CD4-positive, alpha-beta memory T cell (primary cell): ENCODE measurements at places on chromosomes 2 and 18. TPM values are rescaled to one million over a fixed set of nuclear protein-coding genes. Genes with fewer than 3 reads are reported as not detected.
A peak's percentile ranks its signal among the peaks of the same experiment; 100 is the strongest.

The VSNL1 gene
- not detected for total RNA-seq

The CKAP2L gene
- total RNA-seq = 0.06 TPM

The HYCC2 gene
- total RNA-seq = 33.1 TPM

DNA sequence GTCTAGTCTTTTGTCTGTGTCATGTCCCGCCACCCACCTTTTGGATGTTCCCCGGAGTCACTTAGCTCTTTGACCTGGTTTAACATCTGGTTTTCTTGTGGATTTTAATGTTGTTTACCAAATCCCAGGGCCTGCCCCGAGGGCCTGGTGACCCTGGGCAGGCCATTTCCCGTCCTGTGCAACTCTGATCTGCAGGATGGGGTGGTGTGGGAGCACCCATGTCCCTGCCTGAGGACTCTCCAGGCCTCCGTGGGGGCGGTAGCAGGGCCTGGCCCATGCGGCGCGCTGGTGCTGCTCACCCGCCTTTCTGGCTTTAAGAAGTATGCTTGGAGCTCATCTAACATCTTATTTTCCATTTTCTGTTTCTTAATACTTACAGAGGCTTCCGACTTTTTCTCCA lies 10.7 kb downstream of the RAMP1 start:
- DNase-seq = no peak
- H3K4me3 ChIP-seq = no peak overlapping the region
- no peak overlapping the region for H3K27ac ChIP-seq
- no peaks in the 10 kb centered on the region for H3K4me1 ChIP-seq
- no peaks in the 10 kb centered on the region for H3K36me3 ChIP-seq
- no peaks in the 10 kb centered on the region for H3K27me3 ChIP-seq

DNA sequence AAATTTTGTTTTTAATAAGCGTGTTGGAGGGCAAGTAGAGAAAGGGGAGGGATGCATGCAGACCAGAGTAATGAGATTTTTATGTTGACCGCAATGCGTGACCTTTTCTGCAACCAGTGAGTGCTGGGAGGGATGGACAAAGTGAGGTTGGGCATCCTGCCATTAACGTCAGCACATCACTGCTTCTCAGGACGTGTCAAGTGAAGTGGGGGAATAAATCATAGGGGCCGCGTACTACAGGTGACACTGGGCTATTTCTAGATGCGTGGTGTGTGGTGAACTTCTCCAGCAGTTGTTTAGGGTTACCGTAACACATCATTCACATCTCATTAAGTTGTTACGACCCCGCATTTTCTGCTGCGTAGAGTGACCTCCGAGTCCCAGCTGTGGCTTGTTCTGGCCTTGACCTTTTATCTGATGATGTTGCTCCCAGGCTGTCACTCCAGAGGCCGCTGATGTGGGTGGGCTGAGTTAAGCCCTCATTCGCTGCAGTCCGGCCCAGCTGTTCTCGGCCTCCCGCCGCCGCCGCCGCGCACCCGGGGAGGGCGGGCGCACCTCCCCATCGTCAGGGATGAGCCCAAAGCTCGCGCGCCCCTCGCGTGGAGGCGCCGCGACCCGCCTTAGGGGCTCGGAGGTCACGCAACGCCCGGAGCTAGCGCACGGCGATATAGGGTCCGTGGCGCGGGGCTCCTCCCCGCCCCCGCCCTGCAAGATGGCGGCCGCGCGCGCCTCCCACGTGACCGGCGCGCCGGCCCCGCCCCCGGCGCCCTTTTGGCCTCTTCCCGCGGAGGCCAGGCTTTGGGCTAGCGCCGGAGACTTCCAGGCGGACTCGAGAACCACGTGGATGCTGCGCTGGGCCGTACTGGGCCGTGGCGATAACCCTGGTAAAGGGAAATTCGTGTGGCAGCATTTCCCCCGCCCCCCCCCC lies 3.5 kb downstream of the ZCCHC2 start:
- peak; percentile 72 for DNase-seq
- H3K27me3 ChIP-seq = no peaks in the 10 kb centered on the region
- H3K4me1 ChIP-seq = peaks cover 56% of the 10 kb centered on the region
- peak overlapping the region; percentile 98 for H3K4me3 ChIP-seq
- H3K27ac ChIP-seq = peak overlapping the region; percentile 93

DNA sequence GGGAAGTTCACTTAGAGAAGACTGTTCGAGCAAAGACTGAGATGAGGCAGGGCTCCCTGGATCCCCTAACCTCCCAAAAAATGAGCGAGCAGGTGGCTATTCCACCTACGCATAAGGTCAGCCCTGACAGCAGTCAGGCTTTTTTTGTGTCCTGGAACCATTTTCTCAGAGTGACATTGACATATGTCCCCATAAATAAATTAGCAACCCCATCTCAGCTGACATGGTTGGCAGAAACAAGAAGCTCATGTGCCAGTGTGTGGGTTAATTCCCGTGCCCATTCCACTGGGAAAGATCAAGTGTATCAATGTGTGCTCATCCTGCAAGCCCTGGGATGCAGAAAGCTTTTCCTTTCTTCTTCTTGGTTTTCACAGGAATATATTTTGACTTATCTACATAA lies 740.4 kb upstream of the CELF4 start:
- DNase-seq = no peak
- H3K36me3 ChIP-seq = no peaks in the 10 kb centered on the region
- H3K4me1 ChIP-seq = no peaks in the 10 kb centered on the region
- H3K4me3 ChIP-seq = no peak overlapping the region
- no peak overlapping the region for H3K27ac ChIP-seq
- H3K27me3 ChIP-seq = no peaks in the 10 kb centered on the region

DNA sequence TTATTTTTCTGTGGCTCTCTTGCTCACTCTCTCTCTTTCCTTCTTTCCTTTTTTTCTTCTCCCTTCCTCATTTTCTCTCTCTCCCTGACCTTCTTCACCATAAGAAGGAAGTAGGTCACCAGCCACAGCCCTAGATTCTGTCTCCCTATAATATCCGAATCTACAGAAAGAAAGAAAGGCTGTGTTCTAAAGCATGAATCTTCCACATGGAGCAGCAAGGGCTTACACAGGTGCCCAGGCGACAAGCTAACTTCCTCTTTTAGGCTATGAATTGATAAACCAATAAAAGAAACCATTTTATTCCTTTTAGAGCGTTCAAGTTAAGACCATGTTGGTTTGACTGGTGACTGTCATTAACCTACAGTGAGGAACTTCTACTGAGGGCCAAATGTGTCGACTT lies 49.3 kb downstream of the CACNB4 start:
- no peaks in the 10 kb centered on the region for H3K27me3 ChIP-seq

DNA sequence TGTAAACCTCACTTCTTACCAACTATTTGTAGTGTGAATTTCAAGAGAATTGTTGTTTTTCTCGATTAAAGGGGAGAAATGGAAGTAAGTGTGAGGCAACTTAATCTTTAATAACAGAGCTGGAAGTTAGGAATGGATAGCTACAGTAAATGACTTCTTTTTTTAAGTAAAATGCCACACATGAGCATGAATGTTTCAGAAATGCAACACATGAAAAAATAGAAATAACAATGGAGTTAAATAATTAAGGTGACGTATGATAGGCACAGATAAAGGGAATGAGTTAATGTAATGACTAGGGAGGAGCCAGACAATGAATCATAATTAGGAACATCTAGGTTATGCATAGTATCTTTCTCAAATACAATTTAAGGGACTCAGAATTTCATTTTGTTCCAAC lies 3.4 kb downstream of the REL start:
- H3K4me3 ChIP-seq = no peak overlapping the region
- no peaks in the 10 kb centered on the region for H3K27me3 ChIP-seq
- peak overlapping the region; percentile 100 for H3K27ac ChIP-seq
- H3K36me3 ChIP-seq = no peaks in the 10 kb centered on the region
- no peak for DNase-seq
- H3K4me1 ChIP-seq = peaks cover 52% of the 10 kb centered on the region

GRCh38 chr2:230938516-230939065 lies 13.5 kb upstream of the GPR55 start:
- no peaks in the 10 kb centered on the region for H3K27me3 ChIP-seq
- H3K27ac ChIP-seq = no peak overlapping the region
- no peaks in the 10 kb centered on the region for H3K4me1 ChIP-seq
- no peak for DNase-seq
- H3K4me3 ChIP-seq = no peak overlapping the region

- H3K27me3 ChIP-seq = no peaks in the 10 kb centered on the region
- no peak for DNase-seq
- H3K27ac ChIP-seq = no peak overlapping the region
- no peaks in the 10 kb centered on the region for H3K4me1 ChIP-seq
- no peak overlapping the region for H3K4me3 ChIP-seq
- no peaks in the 10 kb centered on the region for H3K36me3 ChIP-seq
These were observed 352.9 kb upstream of the VWC2L start for GRCh38 chr2:214057986-214058385.
